Fibroblast of the conjunctiva (primary cell): ENCODE measurements at places on chromosomes 7 and 10.

- no peak for DNase-seq
Measured at GRCh38 chr7:143511593-143512047, 33.9 kb downstream of the TAS2R41 start.

DNA sequence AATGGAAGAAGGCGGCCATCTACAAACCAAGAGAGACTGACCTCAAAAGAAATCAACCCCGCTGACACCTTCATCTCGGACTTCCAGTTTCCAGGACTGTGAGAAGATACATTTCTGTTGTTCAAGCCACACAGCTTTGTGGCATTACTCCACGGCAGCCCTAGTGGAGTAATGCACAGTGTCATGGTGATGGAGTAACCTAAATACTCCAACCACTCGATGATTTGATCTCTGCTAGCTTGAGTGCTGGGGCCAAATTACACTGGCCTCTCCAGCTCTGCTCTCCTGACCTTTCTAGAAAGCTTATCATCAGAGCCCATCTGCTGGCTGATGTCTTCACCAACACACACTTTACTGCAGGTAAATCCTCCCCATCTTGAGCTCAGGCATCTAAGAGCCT lies 52.2 kb downstream of the GALNT17 start:
- DNase-seq, result no peak

GRCh38 chr7:26449175-26450165 lies 157.8 kb downstream of the SNX10 start:
- peak; percentile 2 for DNase-seq

- DNase-seq, result no peak
Measured at GRCh38 chr7:157439149-157439548, 102.3 kb downstream of the DNAJB6 start.

- DNase-seq, result no peak
Measured at GRCh38 chr10:89552213-89552612, 16.8 kb upstream of the SLC16A12 start.

GRCh38 chr10:42177077-42177792 lies 461.1 kb downstream of the ZNF33B start:
- no peak for DNase-seq

GRCh38 chr7:100878013-100878412 lies 3.1 kb downstream of the SRRT start:
- no peak for DNase-seq

DNA sequence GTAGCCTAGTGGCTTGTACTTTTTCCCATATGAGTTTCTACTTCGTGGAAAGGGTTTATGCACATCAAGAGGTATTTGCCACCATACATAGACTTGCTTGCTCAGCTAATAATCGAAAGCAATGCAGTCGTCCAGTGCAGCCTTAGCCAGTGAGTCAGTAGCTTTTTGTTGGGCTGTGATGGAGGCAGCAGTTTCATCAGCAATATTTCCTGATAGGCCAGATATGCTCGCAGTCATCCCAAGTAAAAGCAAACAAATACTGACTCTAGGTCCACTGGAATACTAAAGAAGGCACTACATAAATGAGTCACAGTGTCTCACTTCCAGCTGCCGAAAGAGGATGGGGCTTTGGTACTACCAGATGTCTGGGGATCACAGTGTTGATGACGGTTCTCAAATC lies 2.1 kb upstream of the BNIP3 start:
- peak; percentile 75 for DNase-seq

DNA sequence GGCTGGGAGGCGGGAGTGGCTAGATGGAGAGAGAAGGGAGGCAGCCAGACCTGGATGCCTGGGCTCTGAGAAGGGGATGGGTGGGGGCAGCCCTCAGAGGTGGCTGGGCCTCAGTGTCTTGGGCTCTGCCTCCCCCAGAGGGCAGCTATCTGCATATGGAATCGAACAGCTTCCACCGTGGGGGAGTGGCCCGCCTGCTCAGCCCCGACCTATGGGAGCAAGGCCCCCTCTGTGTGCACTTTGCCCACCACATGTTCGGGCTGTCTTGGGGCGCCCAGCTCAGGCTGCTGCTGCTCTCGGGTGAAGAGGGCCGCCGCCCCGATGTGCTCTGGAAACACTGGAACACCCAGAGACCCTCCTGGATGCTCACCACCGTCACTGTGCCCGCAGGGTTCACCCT lies 3.3 kb downstream of the ZAN start:
- no peak for DNase-seq

- no peak for DNase-seq
Measured at GRCh38 chr7:55794527-55794926, 68.0 kb downstream of the SEPTIN14 start.

- no peak for DNase-seq
Measured at GRCh38 chr7:116741625-116742316, 69.8 kb downstream of the MET start.

DNA sequence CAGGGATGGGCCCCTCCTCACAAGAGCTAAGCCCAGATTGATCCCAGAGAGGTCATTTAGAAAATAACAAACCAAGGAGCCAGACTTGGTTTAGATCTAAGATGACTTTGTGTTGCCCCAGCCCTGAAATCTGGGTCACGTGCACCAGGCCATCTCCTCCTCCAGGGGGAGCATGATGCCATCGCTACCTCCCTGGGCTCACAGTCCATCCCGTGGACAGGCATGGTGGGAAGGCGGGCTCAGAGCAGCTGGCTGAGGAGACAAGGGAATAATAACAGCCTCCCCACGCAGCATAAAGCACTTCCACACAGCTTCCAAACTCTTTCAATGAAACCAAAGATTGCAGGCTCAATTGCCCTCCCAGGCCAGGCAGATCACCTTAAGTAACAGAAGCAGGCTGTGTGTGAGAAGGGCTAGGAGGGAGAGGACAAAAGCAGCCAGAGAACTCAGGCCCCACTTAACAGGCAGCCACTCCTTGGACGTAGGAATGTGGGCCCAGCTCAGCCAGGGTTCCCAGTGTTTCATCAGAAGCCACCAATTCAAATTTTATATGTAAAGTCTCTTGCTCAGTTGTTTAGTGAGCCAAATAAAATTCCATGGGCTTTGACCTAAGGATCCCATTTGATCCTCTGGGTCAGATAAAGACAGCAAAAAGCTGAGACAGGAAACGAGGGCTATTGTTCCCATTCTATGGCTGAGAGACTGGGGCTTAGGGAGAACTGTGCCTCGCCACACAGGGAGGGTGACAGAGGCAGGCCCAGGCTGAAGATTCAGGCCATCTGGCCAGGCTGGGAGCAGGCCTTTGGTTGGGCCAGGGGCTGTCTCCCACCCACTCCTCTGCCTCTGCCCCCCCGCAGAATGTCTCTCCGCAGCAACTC lies 100.2 kb downstream of the COL13A1 start:
- peak; percentile 21 for DNase-seq

DNA sequence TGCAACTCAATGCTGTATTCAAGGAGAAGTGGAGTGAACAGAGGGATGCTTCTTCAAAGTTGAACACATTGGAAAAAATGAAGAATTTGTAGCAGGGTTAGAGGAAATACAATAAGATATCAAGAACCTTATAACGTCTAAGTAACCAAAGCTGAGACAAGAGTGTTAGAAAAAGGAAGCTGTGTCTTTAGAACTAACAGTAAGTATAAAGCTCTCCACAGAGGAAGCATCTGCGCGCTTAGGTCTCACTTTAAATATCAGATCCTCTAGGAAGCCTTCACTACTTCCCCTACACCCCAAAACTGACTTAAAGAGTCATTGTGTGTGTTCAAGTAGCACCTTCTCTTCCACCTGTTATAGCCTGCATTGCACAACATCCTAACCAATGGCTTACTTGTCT lies 43.0 kb downstream of the CH25H start:
- DNase-seq, result no peak

DNA sequence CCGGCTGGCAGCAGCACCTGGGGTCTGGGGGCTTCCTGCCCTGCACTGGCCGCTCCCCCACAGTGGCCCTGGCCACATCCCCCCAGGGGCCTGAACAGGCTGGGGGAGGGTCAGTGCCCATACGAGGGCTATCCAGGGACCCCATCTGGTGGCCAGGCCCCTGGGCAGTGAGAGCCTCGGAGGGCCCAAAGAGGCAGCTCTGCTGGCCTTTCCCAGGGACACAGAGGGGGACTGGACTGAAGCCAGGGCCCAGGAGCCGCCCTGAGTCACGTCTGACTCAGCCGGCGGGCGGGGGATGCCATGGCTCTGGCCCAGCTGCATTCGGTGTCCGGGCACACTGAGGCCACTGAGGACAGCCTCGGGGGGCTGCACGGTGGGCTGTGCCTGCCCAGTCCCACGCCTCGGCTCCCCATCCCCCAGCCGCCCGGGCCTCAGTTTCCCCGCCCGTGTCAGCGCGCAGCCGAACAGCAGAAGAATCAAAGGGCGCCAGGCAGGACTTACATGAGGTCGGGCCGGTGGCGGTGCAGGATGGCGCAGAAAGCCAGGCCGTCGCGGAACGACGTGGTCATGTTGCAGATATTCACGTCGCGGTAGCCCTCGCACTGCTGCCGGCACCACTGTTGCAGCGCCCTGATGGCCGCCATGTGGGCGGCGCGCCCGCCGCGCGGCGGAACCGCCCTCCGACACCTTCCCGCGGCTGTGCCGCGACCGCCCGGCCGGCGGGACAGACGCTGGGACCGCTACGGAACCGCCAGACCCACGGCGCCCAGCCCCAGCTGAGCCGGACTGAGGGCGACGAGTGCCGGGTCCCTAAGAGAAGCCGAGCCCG lies at the start of gene MICALL2:
MICALL2 (minus strand) TSS at position 788 of the 829 bp plus-strand sequence; CDS start at position 644, 144 bp downstream.
- peak; percentile 76 for DNase-seq

DNA sequence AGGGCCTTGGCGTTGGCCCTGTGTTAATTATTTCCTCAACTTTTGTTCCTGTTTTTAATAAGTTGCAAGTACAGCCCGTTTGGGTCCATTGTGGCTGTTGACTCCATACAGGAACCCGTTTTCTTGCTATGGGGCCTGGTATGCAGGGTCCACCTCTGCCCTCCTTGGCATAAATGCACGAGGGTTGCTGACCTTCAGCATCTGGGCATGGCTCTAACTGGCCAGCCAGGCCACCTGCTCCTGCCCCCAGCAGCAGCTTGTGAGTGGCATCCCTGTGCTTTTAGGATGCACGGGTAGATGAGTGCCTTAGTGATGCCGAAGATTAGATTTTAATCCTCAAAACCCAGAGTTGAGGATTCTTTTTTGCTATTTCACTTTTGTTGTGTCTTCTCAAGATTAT lies 123.2 kb downstream of the GLRX3 start:
- DNase-seq, result no peak

GRCh38 chr7:44275146-44275545 lies 50.2 kb downstream of the CAMK2B start:
- DNase-seq, result no peak

DNA sequence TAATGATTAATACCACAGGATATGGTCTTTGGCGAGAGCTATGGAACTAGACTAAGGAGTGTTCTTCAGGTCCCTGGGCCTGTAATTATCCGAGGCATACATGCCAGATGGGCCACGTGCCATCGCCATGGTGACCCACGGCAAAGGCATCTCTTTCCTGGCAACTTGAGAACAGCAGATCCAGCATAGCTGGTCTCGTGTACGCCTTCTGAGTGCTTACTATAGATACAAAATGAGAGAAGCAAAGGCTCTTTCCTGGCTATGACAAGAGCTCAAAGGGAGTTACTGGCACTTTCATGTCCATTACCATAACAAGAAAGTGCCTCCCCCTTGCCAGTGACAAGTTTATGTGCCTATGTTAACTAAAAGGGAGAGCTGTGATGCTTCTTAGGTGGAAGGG lies 26.0 kb upstream of the GLI3 start:
- DNase-seq, result no peak

- no peak for DNase-seq
Measured at GRCh38 chr7:64993901-64994300, 3.1 kb upstream of the ZNF117 start.

GRCh38 chr7:57868771-57869483 lies 418.9 kb downstream of the ZNF716 start:
- no peak for DNase-seq

DNA sequence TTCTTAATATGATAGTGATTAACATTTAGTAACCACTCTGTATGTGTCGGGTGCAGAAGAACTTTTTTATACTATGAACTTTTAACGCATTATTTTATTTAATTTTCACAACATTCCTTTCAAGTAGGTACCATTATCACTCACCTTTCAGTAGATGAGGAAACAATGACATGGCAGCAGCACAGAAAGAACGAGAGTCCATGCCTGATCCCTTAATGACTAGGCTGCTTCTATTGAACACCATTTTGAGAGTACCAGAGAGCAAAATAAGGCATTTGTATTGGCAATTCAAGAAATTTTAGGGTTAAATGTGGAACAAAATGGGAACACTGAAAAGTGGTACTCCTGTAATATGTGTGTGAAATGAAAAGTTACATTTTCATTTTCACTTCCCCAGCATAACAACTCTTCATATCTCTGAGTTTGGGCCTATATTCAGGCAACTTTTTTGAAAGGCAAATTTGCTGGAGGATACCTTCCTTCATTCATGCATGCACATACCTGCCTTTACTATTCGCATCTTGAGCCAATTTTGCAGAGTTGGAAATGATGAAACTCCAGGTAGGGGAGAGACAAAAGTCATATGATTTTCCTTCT lies 12.8 kb downstream of the LRRN3 start:
- no peak for DNase-seq

GRCh38 chr7:95906851-95907250 lies 134.5 kb downstream of the DYNC1I1 start:
- DNase-seq, result no peak
